ENCODE measurements at places on chromosomes 11 and 22.

DNA sequence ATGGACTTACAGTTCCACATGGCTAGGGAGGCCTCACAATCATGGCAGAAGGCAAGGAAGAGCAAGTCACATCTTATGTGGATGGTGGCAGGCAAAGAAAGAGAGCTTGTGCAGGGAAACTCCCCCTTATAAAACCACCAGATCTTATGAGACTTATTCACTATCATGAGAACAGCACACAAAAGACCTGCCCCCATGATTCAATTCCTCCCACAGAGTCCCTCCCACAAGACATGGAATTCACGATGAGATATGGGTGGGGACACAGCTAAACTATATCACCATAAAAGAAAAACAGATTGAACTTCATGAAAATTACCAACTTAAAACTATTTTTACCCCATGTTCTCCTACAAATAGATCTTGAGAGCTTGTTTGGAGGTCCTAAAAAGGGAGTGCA lies 19.6 kb downstream of the ENTHD1 start:
- DNase-seq: no peak

DNA sequence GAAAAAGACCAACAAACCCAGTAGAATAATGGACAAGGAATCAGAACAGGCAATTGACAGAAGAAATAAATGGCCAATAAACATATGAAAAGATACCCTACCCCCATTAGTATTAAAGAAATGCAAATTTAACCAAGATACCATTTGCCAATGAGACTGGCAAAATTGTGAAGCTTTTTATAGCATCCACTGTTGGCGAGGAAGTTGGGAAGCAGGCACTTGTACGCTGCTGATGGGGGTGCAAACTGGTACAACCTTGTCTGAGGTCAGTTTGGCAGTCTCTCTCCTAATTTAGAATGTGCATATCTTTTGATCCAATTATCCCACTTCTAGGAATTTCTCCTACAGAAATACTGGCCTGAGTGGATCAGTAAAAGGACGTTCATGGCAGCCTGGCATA lies 8.6 kb upstream of the NRXN2 start:
- DNase-seq: no peak

DNA sequence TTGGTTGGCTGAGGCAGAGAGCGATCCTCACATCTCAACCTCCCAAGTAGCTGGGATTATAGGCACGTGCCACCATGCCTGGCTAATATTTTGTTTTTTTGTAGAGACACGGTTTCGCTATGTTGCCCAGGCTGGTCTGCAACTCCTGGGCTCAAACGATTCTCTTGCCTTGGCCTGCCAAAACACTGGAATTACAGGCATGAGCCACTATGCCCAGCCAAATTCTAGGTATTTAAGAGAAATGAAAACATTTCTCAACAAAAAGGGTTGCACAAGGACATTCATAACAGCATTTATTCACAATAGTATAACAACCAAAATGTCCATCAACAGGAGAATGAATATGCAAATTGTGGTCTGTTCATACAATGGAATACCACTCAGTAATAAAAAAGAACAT lies 31.7 kb upstream of the RBX1 start:
- DNase-seq: no peak

DNA sequence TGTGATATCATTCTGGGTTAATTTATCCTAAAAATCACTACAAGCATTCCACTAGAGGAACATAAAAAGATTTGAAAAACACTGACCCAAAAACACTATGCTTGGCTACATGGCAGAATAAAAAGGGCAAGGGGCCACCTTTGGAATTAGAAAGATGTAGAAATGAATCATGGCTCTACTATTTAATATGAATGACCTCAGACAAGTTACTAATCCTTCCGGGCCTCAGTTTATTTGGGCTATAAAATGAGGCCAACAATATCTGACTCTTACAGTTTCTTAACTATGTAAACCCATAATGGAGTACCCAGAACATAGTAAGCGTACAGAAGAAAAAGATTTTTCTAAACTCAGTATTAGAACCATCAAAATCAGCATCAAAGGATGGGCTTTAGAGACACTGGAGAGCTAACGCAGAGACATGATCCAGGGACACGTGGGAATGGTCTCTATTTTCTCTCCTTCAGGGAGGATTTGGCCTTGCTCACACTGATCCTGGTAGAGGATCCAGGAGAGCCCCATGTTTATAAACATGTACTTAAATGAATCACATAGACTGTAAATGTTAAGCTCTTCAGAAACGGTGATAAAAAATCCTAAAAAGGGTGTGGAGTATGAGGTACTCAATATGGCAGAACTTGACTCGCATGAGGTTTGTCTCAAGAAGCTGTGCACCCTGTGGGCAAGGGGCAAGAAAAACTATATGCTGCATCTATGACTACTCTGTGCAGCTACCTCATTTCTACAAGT lies 288.4 kb upstream of the PITPNB start:
- no peak for DNase-seq

- DNase-seq: no peak
Observed at GRCh38 chr11:106463796-106464201, 386.3 kb downstream of the AASDHPPT start.

DNA sequence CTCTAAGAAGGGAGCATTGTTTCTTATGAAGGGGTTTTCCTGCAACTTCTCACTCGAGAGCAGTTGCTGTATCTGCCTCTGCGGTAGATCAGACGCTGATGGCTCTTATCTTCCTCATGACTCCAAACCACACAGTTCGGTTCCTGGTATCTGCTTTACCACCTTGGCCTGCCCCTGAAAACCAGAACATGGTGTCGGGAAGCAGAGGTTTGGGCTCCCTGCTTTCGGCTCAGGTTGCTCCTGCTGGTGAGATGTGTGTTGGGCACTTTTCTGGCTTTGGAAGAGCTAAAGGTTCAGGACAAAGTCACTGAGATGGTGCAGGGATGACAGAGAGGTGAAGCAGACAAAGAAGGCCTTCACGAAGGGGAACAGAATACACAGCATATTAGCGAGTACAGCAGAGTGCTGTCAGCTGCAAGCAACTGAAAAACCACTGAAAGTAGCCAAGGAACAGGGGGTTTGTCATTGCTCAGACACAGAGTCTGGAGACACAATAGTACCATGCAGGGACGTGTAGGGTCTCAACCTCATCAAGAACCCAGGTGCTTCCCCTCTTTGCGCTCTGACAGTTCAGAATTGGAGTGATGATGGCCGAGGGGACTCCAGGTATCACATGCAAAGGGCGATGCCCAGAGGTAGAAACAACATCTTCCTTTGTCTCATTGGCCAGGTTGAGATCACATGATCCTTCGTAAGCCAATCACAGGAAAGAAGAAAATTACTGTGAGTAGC lies 11.9 kb upstream of the CSF2RB start:
- DNase-seq: no peak

Data from NCI-H2081 (cell line).